ENCODE measurements at places on chromosomes 1 and 21.

DNA sequence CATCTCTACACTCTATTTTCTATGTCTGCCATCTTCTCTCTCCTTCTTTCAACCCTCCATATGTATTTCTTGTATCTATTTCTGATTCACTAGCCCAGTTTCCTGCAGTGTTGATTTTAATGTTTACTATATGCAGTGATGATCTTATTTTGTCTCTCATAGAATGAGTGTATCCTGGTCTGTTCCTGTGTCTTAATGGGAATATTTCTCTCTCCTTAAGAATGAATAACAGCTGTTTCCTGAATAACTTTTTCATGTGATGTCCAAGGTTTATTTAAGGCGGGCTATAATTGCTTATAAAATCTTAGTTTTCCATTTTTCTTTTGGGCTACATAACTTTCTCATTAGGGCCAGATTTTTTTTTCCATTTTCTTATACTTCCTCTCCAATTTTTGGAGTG is 144.5 kb downstream of the C1orf21 start:
- DNase-seq: no peak

GRCh38 chr21:35506771-35507170 is 457.7 kb upstream of the RUNX1 start:
- no peak for DNase-seq

DNA sequence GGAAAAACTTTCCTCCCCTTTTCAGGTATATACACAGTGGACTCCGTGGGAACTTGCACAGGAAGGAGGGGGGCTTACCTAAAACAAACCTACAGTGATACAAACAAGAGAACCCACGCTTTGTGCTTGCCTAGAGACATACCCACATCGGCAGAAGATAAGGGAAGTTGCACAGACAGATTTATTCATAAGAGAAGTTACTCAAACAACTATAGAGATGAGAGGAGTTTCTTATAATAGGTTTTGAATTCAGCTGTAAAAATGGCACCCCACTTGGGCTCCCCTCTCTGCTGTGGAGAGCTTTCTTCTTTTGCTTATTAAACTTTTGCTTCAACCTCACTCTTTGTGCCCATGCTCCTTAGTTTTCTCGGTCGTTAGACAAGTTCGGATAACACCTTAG is 1.8 kb upstream of the DUSP12 start:
- DNase-seq: no peak

DNA sequence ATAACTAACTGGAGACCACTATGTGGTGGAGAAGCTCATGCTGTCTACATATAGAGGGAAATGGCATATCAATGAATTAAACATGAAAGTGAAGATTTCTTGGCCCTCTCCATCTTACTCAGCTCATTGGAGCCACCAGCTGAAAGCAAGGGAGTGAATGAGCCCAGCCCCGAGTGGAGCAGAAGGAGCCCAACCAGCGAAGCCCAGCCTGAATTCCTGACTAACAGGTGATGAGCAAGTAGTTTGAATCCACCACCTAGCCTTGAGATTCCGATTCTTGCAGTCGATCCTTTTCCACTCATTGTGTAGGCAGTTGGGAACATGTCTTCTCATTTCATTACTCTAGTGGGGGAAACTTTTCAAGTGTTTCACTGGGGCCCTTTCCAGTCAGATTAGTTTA is 18.6 kb upstream of the ST6GALNAC3 start:
- no peak for DNase-seq

DNA sequence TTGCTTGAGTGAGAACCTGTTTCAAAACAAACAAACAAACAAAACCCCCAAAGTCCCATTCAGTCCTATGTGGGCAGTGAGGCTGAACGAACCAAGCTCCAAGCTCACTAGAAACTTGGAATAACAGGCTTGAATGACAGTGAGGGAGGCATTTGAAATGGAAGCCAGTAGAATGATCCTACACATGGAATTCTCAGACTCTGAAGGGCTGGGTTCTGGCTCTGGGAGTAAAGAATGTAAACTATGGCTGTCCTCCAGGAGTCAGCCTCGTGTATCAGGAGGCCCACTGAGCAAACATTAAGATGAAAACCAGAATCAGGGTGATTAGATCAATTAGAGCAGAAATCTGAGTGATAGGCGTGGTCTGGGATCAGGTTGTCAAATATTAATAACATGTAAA is 14.9 kb downstream of the PCP4L1 start:
- no peak for DNase-seq

- DNase-seq: no peak
Measured at GRCh38 chr1:39647247-39647646, 7.8 kb upstream of the HEYL start.

GRCh38 chr1:242201090-242201489 is 202.2 kb upstream of the MAP1LC3C start:
- no peak for DNase-seq

GRCh38 chr1:219175212-219175564 is 1.5 kb downstream of the LYPLAL1 start:
- no peak for DNase-seq

- no peak for DNase-seq
Measured at GRCh38 chr21:30684506-30684905, 34.1 kb downstream of the KRTAP21-3 start.

DNA sequence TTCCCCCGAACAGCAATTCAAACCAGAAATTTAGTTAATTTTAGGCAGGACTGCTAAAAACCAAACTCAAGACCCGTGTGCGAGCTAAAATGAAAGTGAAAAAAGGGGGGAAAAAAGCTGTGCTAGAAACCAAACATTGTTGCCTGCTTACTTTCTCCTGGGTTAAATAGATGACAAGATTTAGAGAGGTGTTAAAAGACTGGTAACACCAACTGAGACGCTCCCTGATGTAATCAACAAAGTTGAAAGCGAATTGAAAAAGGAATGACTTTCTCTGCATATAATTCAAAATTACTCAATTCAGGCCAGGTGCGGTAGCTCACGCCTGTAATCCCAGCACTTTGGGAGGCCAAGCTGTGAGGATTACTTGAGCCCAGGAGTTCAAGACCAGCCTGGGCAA is 6.8 kb downstream of the CDCA8 start:
- DNase-seq: no peak

DNA sequence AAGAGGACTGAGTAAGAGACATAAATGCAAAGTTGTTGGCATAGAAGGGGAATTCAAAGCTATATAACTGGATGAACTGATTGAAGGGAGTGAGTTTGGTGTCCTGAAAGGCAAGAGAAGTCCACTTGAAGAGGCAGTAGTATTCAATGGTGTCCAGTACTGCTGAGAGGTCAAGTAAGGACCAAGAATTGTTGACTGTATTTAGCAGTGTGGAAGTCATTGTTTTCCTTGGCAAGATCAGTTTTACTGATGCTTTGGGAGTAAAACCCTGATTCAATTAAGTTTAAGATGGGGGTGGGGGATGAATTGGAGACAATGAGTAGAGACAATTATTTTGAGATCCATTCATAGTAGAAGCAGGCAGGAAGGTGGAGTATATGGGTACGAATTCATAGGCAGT is 5.8 kb upstream of the LRRC8D start:
- DNase-seq: no peak

DNA sequence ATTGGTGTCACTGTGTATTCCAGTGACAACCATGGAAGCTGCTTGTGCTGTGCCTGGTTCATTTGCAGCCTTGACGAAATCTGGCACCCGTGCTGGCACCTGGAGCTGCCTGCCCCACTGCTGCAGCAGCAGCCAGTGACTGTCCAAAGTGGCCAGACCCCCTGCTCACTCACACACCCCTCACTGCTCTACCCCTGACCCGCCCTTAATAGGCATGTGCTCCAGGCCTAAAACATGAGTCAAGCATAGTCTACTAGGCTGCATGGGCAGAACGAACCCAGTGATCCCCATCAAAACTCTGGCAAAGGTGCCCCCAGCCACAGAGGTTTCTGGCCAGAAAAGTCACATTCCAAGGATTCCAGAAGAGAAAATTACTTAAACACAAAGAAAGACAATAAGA is 7.7 kb downstream of the PRAMEF1 start:
- no peak for DNase-seq

Measured in renal cortex interstitium (tissue), 15 donors.